Sigmoid colon (tissue), 7 donors: ENCODE measurements at places on chromosomes 4 and X. TPM values are rescaled to one million over a fixed set of nuclear protein-coding genes. Genes with fewer than 3 reads are reported as not detected.

MAGEB1 gene
- not detected for polyA plus RNA-seq

NDUFB11 gene
- polyA plus RNA-seq = 91.8 TPM

FAM149A gene
- 4.6 TPM for polyA plus RNA-seq

JAKMIP1 gene
- polyA plus RNA-seq = 1.8 TPM

CEP44 gene
- polyA plus RNA-seq = 3.9 TPM

AMOT gene
- polyA plus RNA-seq = 2.1 TPM

KLHL13 gene
- polyA plus RNA-seq = 1.2 TPM

CT45A2 gene
- not detected for polyA plus RNA-seq

ADAMTS3 gene
- polyA plus RNA-seq = not detected

OCRL gene
- polyA plus RNA-seq = 12.6 TPM

TFDP3 gene
- polyA plus RNA-seq = not detected

MAGEA8 gene
- polyA plus RNA-seq = not detected

SORCS2 gene
- polyA plus RNA-seq = not detected

RGN gene
- 0.42 TPM for polyA plus RNA-seq

TMEM47 gene
- polyA plus RNA-seq = 1.2 TPM

HS6ST2 gene
- polyA plus RNA-seq = 0.79 TPM

IL21 gene
- 0.63 TPM for polyA plus RNA-seq

SHROOM2 gene
- polyA plus RNA-seq = 2.1 TPM

STAP1 gene
- 2.4 TPM for polyA plus RNA-seq

NDST3 gene
- polyA plus RNA-seq = not detected

NXF2B gene
- polyA plus RNA-seq = not detected

PHOX2B gene
- 1.6 TPM for polyA plus RNA-seq

TMPRSS11A gene
- not detected for polyA plus RNA-seq

BGN gene
- 29.9 TPM for polyA plus RNA-seq

TLR3 gene
- 1.8 TPM for polyA plus RNA-seq

CDKL5 gene
- 1.0 TPM for polyA plus RNA-seq

PDHA2 gene
- not detected for polyA plus RNA-seq

FUNDC1 gene
- 15.6 TPM for polyA plus RNA-seq

TFE3 gene
- 32.6 TPM for polyA plus RNA-seq

PLAC8 gene
- polyA plus RNA-seq = 566 TPM

MRFAP1 gene
- polyA plus RNA-seq = 259 TPM

PDE6B gene
- polyA plus RNA-seq = under 0.01 TPM

BTK gene
- polyA plus RNA-seq = 4.2 TPM

TEX13C gene
- not detected for polyA plus RNA-seq

ARMCX1 gene
- polyA plus RNA-seq = 13.2 TPM

SH3D19 gene
- polyA plus RNA-seq = 31.4 TPM

ZRSR2 gene
- 8.6 TPM for polyA plus RNA-seq

NUDT11 gene
- polyA plus RNA-seq = 1.1 TPM

DKK2 gene
- not detected for polyA plus RNA-seq

UCP1 gene
- not detected for polyA plus RNA-seq

MAGED4 gene
- polyA plus RNA-seq = 4.3 TPM
